Panc1 (cell line): ENCODE measurements at places on chromosomes 3 and 15.

DNA sequence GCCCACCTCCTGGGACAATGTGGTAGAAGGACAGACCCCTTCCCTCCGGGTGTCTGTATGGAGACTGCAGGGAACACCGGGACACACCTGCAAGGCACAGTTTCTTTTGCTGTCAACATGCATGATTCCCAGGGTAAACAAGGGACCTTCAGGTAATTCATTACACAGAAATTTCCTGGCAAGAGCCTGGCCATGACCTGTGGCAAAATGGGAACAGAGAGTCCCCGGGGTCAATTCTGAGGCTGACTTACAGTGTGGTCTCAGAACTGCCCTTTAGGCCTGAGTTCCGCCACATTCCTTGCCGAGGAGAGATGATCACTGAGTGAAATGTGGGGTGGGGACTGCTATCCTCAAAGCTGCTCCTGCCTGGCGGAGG, 6.3 kb downstream of the STARD5 start:
- H3K27me3 ChIP-seq = no peaks in the 10 kb centered on the region
- H3K36me3 ChIP-seq = no peaks in the 10 kb centered on the region
- no peak for DNase-seq

- no peak for DNase-seq
- no peak overlapping the region for H3K4me3 ChIP-seq
- H3K4me1 ChIP-seq = peaks cover 23% of the 10 kb centered on the region
- no peaks in the 10 kb centered on the region for H3K27me3 ChIP-seq
- H3K36me3 ChIP-seq = no peaks in the 10 kb centered on the region
These were observed 19.5 kb downstream of the BMF start for GRCh38 chr15:40088929-40089755.

DNA sequence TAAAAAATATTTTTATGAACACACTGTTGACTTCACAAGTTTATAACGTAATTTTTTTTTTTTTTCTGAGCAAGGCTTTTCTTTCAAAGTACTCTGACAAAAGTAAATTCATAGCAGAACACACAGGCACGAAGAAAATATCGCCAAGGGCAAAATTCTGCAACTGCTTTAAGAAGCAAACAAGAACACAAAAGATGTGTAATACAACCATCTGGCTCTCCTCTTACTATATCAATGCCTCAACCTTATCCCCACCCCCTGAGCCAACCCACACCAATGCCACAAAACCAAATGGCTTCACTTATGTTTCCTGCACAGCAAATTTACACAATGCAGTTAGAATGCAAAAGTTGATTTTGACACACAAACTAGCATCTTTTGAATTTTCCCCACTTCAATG, 274.2 kb downstream of the FOXP1 start:
- no peaks in the 10 kb centered on the region for H3K4me1 ChIP-seq
- H3K36me3 ChIP-seq = no peaks in the 10 kb centered on the region
- H3K4me3 ChIP-seq = no peak overlapping the region
- no peak for DNase-seq
- H3K27ac ChIP-seq = no peak overlapping the region
- no peaks in the 10 kb centered on the region for H3K27me3 ChIP-seq

- DNase-seq = no peak
- no peaks in the 10 kb centered on the region for H3K4me1 ChIP-seq
- no peaks in the 10 kb centered on the region for H3K36me3 ChIP-seq
- H3K27ac ChIP-seq = no peak overlapping the region
- H3K27me3 ChIP-seq = peaks cover 10% of the 10 kb centered on the region
These were observed 55.8 kb downstream of the TRIM42 start for GRCh38 chr3:140733623-140734022.

DNA sequence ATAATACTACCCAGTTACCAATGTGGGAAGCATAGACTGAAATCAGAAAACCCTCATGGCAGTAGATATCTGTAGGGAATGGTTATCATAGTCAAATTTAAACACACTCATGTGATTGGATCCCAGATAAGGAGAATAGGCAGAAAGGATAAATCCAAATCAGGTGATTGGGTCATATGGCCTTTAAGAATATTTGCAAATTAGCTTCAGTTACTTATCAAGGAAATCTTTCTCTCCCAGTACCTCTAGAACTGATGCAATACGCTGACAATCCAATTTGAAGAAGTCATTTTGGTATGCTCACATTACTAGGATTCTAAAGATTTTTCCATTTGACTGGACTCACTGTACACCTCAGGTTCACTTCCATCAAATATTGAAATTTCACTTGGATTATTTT, 87.7 kb upstream of the MNS1 start:
- no peaks in the 10 kb centered on the region for H3K36me3 ChIP-seq
- H3K27me3 ChIP-seq = no peaks in the 10 kb centered on the region
- no peak for DNase-seq
- no peaks in the 10 kb centered on the region for H3K4me1 ChIP-seq
- H3K4me3 ChIP-seq = no peak overlapping the region
- H3K27ac ChIP-seq = no peak overlapping the region

DNA sequence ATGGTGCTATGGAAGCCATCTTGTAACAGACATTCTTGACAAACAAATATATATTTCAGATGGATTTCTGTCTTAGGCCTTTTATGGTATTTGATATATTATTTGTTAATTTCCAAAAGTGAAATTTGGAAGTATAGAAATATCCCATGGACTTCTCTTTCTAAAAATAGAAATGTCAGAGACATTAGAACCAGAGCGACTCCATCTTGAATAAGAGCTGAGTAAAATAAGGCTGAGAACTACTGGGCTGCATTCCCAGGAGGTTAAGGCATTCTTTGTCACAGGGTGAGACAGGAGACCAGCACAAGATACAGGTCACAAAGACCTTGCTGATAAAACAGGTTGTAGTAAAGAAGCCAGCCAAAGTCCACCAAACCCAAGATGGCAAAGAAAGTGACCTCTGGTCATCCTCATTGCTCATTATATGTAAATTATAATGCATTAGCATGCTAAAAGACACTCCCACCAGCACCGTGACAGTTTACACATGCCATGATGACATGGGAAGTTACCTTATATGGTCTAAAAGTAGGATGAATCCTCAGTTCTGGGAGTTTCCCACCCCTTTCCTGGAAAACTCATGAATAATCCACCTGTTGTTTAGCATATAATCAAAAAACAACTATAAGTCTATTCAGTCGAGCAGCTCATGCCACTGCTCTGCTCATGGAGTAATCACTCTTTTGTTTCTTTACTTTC, 146.0 kb downstream of the NEK11 start:
- H3K4me3 ChIP-seq = no peak overlapping the region
- H3K27ac ChIP-seq = no peak overlapping the region
- H3K36me3 ChIP-seq = no peaks in the 10 kb centered on the region
- no peak for DNase-seq

DNA sequence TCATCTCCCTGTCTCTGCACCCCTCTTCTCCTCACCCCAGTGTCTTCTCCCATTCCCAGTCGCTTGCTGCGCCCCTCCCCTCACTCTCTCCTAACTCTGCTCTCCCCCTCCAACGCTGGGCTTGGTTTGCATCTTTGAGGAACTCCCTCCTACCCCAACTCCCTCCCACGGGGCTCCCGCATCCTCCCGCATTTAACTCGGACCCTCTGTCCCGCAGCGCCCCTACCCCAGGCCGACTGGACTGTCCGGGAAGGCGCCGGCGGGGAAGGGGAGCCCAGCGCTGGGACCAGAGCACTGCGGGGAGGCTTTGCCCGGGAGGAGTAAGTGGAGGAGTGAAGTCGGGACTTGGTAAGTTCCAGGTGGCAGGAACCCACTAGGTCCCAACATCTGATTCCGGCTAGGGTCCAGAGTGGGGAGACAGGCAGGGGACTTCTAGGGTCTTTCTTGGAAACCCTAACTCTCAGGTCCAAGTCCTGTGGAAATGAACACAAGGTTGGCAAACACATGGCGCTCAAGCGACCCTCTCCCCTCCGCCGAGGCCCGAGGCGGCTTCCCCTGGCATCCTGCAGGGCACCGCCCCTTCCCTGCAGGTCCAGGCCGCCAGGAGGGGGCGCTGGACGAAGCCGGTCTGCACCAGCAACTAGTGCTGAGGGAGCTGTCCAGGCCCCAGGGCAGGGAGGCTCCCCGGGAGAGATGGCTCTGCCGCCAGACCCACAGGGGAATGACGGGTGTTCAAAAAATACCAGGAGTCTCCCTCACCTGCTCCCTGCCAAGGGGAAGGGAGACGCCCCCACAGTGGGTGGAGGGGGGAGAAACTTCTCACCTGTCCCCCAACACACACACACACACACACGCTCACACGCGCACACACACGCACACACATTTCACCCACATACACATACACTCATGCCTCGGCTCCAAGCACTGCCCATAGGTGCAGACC, 53.2 kb downstream of the LHFPL4 start:
- H3K4me3 ChIP-seq = no peak overlapping the region
- H3K27ac ChIP-seq = no peak overlapping the region
- no peaks in the 10 kb centered on the region for H3K36me3 ChIP-seq
- H3K4me1 ChIP-seq = no peaks in the 10 kb centered on the region
- H3K27me3 ChIP-seq = no peaks in the 10 kb centered on the region

DNA sequence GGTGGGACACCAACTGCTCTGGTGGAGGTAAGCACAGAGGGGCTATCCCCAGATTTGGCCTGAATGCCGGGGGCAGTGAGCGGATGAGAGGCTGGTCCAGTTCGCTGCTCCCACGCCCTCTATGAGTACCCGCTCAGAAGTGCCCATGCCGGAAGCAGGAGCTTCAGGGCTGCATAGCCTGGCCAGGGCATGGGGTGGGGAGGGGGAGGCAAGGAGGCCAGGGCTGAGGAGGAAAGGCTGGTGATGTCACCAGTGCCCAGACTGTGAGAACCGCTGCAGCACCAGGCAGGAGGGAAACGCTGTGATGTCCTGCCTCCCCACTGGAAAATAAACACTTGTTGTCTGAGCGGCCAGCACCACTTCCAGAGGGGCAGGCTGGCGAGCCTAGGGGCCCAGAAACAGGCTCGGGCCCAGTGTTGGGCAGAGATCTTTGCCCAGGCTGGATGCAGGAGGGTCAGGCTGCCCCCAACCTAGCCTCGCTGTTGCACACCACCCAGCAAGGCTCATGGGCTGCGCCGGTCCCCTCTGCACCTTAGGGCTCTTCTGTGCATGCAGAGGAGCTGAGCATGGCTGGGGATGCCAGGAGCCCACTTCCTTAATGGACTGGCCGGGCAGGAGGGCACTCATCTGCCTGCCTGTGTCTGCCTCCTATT, 10.9 kb upstream of the DLL4 start:
- H3K27ac ChIP-seq = no peak overlapping the region
- no peaks in the 10 kb centered on the region for H3K4me1 ChIP-seq
- no peak for DNase-seq
- no peaks in the 10 kb centered on the region for H3K36me3 ChIP-seq

DNA sequence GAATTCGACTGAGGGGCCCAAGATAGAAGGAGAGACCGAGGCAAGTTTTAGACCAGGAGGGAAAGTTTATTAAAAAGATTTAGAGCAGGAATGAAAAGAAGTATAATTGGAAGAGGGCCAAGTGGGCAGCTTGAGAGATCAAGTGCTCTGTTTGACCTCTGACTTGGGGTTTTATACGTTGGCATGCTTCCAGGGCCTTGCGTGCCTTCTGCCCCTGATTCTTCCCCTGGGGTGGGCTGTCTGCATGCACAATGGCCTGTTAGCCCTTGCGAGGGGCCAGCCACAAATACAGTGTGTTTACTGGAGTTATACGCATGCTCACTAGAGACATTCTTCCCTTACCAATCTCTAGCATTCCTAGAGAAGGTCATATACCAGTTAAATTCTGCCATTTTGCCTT, 70.7 kb upstream of the LARS2 start:
- DNase-seq = no peak
- H3K27me3 ChIP-seq = no peaks in the 10 kb centered on the region
- no peak overlapping the region for H3K27ac ChIP-seq
- no peaks in the 10 kb centered on the region for H3K4me1 ChIP-seq
- H3K36me3 ChIP-seq = no peaks in the 10 kb centered on the region

GRCh38 chr3:35549690-35550089, 89.6 kb upstream of the ARPP21 start:
- H3K36me3 ChIP-seq = no peaks in the 10 kb centered on the region
- H3K4me3 ChIP-seq = no peak overlapping the region
- H3K4me1 ChIP-seq = no peaks in the 10 kb centered on the region
- H3K27ac ChIP-seq = no peak overlapping the region

DNA sequence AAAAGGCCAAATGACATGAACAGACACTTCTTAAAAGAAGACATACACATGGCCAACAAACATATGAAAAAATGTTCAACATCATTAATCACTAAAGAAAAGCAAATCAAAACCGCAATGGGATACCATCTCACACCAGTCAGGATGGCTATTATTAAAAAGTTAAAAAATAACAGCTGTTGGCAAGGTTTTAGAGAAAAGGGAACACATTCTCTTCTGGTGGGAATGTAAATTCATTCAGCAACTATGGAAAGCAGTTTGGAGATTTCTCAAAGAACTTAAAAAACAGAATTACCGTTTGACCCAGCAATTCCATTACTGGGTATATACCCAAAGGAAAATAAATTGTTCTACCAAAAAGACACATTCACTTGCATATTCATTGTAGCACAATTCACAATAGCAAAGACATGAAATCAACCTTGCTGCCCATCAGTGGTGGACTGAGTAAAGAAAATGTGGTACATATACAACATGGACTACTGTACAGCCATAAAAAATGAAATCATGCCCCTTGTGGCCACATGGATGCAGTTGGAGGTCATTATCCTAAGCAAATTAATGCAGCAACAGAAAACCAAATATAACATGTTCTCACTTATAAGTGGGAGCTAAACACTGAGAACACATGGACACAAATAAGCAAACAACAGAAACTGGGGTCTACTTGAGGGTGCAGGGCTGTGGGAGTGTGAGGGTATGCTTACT, 190.7 kb upstream of the MCTP2 start:
- no peak overlapping the region for H3K4me3 ChIP-seq
- H3K4me1 ChIP-seq = no peaks in the 10 kb centered on the region
- DNase-seq = no peak

DNA sequence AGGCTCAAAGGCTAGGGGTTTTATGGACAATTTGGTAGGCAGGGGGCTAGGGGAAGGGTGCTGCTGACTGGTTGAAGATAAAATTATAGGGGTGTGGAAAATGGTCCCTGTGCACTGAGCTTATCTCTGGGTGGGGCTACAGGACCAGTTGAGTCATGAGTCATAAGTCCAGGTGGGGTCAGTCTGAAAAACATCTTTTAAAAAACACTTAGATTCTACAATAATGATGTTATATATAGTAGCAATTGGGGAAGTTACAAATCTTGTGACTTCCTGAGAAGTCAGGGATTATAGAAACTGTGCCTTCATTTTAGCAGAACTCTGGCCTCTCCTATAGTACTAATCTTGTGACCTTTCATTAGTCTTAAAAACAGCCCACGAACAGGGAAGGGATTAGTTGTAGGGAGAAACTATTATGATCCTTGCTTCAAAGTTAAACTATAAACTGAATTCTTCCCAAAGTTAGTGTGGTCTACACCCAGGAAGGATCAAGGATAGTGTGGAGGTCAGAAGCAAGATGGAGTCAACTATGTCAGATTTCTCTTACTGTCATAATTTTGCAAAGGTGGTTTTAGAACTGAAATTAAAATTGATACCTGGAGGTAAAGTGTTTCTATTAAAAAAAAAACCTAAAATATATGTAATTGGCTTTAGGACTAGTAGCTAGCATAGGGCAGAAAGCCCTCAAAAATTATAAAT, 130.1 kb downstream of the P2RY1 start:
- no peaks in the 10 kb centered on the region for H3K4me1 ChIP-seq
- no peak overlapping the region for H3K27ac ChIP-seq
- no peaks in the 10 kb centered on the region for H3K36me3 ChIP-seq
- no peaks in the 10 kb centered on the region for H3K27me3 ChIP-seq

GRCh38 chr3:37290551-37290950, 116.2 kb upstream of the LRRFIP2 start:
- H3K36me3 ChIP-seq = peaks cover 2% of the 10 kb centered on the region; the same call in 1 of the 2 replicates
- no peaks in the 10 kb centered on the region for H3K27me3 ChIP-seq
- no peak for DNase-seq
